ENCODE measurements at places on chromosomes 5 and 9.
A peak's percentile ranks its signal among the peaks of the same experiment; 100 is the strongest.

- peak; percentile 42 for DNase-seq
These were observed 46.4 kb upstream of the EDIL3 start for GRCh38 chr5:84430863-84431663.

DNA sequence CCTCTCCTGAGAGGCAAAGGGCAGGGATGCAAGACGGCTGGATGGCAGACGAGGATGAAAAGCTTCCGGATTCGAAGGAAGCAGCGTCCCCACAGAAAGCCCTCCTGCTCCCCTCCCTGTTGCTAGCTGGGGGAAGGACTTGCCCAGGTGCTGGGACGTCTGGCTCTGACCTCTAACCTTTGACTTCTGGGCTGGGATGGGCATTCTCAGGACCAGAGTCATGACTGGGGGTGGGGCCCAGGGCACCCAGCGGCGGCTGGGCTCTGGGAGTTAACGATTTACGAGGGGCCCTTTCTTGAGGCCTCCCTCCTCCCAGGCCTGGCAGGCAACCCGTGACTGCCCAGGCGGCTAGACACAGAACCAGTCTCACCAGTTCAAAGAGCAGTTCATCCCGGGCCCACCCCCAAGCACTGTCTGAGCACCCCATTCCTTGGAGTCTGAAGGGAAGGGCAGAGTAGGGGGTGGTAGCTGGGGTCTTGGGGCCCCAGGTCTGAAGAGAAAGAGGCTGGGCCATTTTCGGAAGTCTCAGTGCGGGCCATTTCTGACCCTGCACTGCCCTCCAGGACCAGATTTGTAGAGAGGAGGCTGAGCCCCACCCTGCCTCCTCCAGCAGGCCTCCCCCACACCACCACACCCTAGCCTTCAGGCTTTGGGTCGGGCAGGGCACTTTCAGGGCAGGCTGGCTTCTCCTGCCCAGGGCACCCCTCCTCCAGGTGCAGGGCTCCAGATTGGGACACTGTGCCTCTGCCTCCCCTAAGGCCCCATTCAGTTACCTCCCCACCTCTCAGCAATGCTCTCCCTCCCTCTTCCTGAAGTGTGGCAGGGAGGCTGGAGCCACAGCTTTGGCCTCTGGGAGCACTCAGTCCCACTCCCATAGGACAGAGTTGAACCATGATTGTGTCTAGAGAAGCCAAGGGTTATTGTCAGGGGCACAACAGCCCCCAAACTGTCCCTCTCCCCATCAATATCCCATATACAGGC lies 5.0 kb upstream of the CXXC5 start:
- DNase-seq = peak; percentile 65

GRCh38 chr5:153543959-153544470 lies 53.5 kb downstream of the GRIA1 start:
- no peak for DNase-seq

- DNase-seq = no peak
These were observed 30.0 kb downstream of the RNF130 start for GRCh38 chr5:180041301-180042274.

DNA sequence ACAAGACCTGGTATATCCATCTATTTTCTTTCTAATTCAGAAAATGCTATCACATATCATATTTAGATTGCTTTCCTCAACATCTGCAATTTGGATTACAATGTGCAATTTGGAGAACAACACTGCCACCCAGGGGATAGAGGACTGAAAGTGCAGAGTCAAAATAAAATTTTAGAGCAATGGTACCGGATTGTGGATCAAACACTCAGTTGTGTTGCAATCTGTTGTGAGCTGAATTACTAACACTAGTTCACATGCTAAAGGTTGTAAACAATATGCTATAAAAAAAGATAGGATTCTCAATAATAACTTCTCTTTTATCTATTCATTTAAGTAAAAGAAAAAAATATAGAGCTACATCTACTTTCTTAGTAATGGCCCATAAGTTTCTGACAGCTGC lies 11.9 kb upstream of the SRFBP1 start:
- no peak for DNase-seq
